Neural crest cell (in vitro differentiated cells): ENCODE measurements at places on chromosomes 2 and 18. TPM values are rescaled to one million over a fixed set of nuclear protein-coding genes. Genes with fewer than 3 reads are reported as not detected.

- DNase-seq, result no peak
These were observed 132.2 kb upstream of the GULP1 start for GRCh38 chr2:188159484-188159883.

Gene LYG1
- 1.7 and 1.9 TPM in 2 replicates for total RNA-seq

DNA sequence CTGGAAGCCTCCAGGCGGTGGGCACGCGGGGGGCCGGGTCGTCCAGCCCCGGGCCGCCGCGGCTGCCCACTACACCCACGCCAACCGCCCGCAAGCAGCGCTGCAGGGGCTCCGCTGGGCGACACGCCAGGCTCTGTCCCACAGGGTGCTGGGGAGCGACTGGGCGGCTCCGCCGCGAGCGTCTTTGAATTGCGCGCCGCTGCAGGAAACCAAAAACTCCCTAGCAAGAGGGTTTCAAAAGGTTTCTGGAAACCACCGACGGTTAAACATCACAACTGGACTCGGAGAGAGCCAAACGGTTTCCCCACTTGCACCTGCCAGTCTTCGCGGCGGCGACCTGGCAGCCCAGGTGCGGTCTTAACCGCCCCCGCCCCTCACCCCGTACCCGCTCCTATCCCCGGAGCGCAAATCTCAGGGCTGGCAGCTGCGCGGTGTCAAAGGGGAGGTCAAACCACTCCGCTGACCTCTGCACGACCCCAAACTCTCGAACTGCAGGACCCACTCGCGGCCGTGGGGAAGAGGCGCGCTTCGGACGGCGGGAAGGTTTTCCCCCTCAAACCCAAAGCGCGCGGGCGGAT is 1.0 kb downstream of the CXCR4 start:
- DNase-seq, result peak; percentile 18

Gene TUBB8B
- not detected in 2 replicates for total RNA-seq

DNA sequence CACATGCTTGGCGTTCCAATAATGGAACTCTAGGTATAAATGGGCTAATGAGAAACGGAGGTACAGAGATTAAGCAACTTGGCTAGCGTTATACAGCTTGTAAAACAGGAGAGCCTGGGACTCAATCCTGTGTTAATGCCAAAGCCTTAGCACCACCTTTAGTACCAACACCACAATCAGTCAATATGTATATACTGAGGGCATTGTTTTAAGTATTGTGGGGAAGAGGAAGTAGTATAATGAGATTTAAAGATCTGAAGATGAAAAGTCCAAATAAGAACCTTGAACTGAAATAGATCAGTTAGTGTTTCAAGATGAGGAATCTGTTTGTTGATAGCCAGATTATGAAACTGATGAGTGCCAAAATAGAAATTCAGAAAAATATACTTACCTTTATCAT is 8.1 kb downstream of the MARS2 start:
- no peak for DNase-seq

Gene ENOSF1
- 78.6 and 83.3 TPM in 2 replicates for total RNA-seq

- no peak for DNase-seq
These were observed 101.4 kb downstream of the WDPCP start for GRCh38 chr2:63486861-63487290.

Gene FZD7
- total RNA-seq, result 89.1 and 91.0 TPM in 2 replicates

GRCh38 chr2:128375454-128375853 is 56.8 kb upstream of the HS6ST1 start:
- DNase-seq, result no peak

Gene IL1F10
- total RNA-seq, result not detected in 2 replicates

GRCh38 chr18:3857544-3857943 is 407.6 kb downstream of the TGIF1 start:
- no peak for DNase-seq

DNA sequence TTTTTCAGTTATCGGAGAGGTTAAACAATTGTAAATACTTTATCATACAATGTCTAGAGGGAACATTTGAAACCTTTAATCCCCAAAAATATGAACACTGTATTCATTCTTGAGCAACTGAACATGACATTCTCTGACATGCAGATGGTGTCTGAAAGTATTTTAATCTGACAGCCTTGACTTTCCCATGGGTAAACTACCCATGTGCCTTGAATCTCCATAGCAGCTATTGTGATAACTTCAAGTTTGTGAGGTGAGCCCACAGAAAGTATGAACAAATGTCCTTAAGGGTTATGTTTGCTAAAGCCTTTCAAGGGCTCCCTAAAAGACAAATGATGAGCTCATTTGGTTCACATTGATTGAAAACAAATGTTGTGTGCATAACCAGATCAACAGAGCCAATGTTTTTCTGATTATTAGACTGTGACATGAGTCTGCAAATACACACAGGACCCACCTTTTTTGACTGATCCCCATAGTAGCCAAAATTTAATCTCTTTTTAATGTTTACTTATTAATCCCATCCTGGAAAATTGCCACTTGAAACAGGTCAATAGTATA is 1326.0 kb downstream of the LRP1B start:
- no peak for DNase-seq

GRCh38 chr2:54723996-54724559 is 616 bp downstream of the EML6 start:
- DNase-seq, result no peak

DNA sequence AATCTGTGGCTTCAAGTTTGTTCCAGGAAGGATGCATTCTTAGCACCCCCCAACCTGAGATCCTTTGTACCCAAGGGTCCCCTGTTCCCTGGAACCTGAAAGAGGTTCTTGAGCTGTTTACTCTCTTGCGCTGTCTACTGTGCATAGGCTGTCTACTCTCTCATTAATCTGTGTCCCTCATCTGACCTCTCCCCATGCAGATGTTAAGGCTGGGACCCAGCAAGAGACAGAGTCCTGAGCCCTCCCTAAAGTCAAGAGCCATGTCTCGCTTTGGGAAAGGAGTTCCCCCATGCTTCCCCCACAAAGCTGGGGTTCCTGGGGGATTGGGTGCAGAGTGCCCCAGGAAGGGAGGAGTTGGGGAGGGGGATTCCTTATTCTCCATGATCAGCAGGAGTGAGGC is 312.9 kb downstream of the CYP26B1 start:
- no peak for DNase-seq

Gene PRSS56
- total RNA-seq, result 52.4 and 54.2 TPM in 2 replicates

- DNase-seq, result no peak
These were observed 51.7 kb downstream of the IMPA2 start for GRCh38 chr18:12032786-12033642.

Gene WIPF1
- 19.2 and 20.1 TPM in 2 replicates for total RNA-seq

DNA sequence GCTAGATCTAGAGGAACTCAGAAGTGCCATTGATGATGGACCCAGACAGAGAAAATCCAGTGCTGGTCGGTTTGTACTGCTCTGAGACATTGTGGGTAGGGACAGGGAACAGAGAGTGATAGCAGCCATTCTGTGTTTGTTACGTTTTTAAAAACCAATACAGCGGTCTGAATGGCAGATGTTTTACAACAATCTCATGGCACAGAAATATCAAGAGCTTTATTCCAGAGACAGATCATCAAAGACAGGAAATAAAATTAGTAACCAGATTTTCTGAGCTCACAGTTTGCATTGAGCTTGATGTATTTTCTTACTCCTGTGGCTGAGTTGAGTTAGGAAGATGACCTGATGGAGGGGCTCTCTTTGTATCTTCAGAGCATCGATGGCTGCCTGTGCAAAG is 114.9 kb upstream of the BCL2L11 start:
- no peak for DNase-seq

DNA sequence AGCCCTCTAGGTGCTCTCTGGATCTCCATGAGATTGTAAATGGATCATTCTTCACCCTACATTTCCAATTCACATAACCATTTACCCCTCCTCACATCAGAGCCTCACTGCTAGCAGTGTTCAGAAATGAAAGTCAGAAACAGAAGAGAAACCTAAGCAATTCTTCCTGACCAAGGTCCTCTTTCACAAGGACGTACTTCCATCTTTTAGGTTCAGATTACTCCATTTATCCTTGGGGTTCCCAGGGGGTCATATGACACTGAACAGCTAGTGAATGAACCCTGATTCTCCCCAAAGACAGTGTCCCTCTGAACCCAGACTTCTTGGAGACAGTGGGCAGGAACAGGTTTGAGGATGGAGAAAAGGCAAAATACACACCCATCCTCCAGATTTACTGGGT is 12.9 kb upstream of the MARCO start:
- no peak for DNase-seq

DNA sequence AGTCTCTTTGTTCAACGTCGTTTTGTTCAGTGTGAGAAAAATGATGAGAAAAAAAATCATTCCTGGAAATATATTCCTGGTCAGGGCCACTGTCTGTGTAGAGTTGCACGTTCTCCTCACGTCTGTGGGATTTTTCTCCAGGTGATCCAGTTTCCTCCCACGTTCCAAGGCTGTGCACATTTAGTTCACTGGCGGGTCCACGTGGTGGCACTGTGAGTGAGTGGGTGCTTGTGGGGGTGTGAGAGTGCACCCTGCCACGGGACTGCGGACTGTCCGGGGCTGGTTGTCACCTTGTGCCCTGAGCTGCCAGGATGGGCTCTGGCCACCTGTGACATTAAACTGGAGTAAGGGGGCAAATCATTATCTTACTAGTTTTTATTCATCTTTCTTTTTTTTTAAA is 30.3 kb upstream of the ACYP2 start:
- DNase-seq, result no peak

- no peak for DNase-seq
These were observed 125.7 kb downstream of the UXS1 start for GRCh38 chr2:106068451-106068850.

Gene SLC16A14
- total RNA-seq, result 13.0 and 14.2 TPM in 2 replicates

- DNase-seq, result no peak
These were observed 237.8 kb downstream of the GPD2 start for GRCh38 chr2:156673981-156674380.

- no peak for DNase-seq
These were observed 16.6 kb upstream of the ASPRV1 start for GRCh38 chr2:69977906-69978482.

DNA sequence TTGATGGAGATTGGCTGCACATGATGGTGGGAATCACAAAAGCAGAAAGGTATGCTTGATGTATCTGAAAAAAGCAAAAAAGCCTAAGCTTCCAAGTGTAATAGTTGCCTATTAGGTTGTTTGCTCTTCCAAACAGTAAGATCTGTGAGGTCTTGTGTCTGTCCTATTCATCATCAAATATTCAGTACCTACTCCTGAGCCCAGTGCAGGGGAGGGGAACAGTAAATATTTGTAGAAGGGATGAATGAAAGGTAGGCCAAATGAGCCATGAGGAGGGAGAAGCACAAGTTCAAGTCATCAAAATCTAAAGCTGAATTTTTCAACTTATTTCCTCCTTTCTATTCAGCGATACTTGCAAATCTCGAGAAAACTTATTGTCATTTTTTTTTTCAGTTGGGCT is 153.2 kb upstream of the ETAA1 start:
- no peak for DNase-seq

DNA sequence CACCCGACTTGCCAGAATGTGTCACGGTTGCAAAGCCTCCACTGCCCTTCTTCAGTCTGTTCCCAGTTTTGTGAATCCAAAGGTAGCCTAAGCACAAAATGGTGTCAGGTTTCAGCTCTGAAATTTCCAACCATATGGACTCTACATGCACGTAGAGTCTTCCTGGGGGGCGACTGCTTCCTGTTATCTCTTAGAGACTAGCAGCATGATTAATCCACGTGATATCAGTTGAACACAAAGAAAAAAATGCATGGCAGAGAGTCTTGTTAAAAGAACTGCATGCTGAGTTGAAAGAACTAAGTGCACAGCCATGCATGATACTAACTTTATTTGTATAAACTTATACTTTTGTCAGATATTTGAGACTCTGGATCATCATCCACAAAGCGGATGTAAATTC is 404.4 kb downstream of the SOCS6 start:
- DNase-seq, result no peak

DNA sequence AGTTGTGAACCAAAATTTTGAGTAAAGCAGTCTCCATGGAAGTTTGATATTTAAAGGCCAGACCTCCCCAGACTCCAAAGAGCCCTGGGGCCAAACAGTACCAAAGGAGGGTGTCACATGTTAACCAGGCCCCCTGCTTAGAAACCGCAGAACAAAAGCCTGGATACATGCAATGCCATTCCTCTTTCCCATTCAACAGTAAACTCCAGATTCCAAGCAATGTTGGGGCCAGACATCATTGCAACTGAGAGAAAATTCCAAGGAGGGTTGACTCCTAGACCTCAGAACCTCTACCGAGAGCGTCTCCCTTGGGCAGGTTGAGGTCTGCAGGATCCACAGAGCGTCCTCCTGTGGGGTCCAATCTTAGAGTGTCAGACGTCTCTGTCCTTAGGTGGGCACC is 404.4 kb upstream of the SYT4 start:
- DNase-seq, result no peak

- DNase-seq, result no peak
These were observed 73.9 kb upstream of the NCKAP5 start for GRCh38 chr2:133641942-133642725.

Gene TCF7L1
- total RNA-seq, result 40.3 and 41.8 TPM in 2 replicates

DNA sequence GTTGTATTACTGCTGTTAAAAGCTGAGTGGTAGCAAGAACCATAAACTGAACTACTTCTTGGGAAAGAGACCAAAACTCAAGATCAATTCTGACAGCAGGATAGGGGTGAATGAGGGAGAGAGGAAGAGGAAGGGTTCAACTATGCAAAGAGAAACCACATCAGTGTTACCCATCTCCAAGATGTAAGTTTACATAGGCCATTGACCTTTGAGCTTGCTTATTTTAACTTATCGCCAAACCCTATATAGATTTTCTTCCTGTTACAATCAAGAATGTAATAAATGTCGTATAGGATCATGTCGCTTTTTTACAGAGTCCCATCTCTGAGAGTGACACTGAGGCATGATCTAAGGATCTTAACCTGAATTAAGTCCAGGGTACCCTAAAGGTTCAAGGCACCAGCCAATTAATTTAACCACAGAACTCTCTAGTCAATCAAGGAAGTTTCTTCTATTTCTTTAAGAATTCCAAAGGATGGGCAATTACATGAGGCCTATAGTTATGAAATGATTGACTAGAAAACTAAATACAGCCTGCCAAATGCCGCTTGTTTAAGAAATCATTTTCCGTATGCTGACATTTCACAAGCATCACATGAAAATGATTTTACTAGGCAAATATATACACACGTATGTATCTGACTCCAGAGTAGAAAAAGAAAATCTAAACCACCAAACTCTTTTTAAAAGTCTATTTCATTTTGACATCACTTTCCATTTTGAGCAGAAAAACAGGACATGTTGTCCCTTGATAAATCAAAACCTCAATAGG is 11.8 kb downstream of the RND3 start:
- no peak for DNase-seq

DNA sequence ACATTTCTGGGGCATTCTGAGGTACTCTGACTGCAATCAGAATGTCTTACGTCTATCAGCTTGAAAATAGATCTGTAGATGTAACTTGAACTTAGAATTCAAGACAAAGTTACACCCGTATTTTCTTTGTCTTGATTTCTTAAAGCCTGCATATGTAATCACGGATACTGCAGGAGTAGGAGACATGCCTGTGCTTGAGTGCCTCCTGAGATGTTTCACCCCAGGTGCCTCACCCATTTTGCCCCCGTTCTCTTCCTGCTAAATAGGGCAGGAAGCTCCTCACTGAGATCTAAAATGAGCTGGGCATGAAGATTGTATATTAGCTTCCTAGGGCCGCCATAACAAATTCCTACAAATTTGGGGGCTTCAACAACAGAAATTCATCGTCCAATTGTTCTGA is 131.9 kb downstream of the RDH14 start:
- DNase-seq, result no peak

Gene TMEM17
- total RNA-seq, result 3.1 and 4.0 TPM in 2 replicates
